Mesendoderm (in vitro differentiated cells): ENCODE measurements at places on chromosomes 3 and 15.

GRCh38 chr15:80923668-80924067 lies 66.0 kb downstream of the MESD start:
- DNase-seq = no peak

GRCh38 chr3:34995796-34996430 lies 643.4 kb upstream of the ARPP21 start:
- DNase-seq = no peak

GRCh38 chr3:64268926-64269325 lies 43.7 kb upstream of the PRICKLE2 start:
- DNase-seq = no peak

DNA sequence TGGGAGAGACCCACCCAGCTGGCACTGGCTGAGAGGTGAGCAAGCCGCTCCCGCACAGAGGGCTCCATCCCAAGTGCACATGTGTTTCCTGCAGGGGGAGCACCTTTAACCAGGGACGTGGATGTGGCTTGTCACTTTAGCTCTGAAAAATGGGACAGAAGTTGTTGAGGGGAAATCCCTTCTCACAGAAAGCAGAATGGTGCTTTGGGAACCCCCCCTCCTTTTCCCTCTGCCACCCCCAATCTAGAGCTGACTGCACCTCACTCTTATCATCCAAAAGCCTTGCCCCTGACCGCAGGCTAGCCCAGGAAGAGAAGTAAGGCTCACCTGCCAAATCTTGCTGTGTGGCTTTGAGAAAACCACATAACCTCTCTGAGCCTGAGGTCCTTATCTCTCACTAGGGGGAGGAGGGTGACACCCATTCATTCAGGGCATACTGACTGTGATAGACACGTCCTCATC lies 77.9 kb downstream of the RPN1 start:
- DNase-seq = peak; percentile 70

DNA sequence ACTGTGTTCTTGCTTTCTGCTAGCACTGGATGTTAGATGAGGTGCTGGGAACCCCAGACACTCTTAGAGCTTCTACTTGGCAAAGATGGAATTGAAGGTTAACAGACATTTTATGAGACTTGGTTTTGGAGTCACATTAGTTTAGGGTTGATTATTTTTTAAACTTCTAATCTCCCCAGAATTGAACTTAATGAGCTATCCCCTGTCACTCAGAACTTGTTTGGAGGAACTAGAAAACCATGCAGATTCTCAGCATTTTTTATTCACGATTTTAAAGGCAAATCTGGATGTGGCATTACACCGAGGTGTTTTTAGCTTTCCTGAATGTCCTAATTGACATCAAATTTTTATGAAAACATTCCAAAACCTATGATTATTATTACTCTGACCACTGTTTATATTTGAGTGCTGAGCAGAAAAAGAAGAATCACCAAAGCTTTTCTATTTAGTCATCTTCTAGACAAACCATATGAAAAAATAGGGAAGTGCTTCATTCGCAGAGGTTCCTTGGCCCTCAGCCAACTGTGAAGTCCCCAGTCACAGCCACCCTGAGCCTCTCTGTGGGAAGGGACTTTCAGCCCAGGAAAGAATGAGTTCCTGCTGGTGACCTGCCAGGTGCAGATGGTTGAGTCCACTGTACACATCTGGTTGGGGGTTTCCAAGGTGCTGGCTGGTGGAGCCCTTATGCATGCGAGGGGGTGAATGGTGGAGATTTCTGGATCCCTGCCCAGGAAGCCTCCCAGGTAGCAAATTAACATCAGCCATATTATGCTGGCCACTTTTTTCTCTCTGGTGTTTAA lies 196.0 kb upstream of the TOPAZ1 start:
- no peak for DNase-seq

- no peak for DNase-seq
Observed at GRCh38 chr3:100455841-100456550, 36.4 kb upstream of the TMEM45A start.

- no peak for DNase-seq
Observed at GRCh38 chr3:100144255-100144866, 30.1 kb upstream of the FILIP1L start.

GRCh38 chr15:92989470-92989869 lies 89.3 kb downstream of the CHD2 start:
- no peak for DNase-seq

- no peak for DNase-seq
Observed at GRCh38 chr3:75180235-75180944, 483.7 kb upstream of the FRG2C start.

DNA sequence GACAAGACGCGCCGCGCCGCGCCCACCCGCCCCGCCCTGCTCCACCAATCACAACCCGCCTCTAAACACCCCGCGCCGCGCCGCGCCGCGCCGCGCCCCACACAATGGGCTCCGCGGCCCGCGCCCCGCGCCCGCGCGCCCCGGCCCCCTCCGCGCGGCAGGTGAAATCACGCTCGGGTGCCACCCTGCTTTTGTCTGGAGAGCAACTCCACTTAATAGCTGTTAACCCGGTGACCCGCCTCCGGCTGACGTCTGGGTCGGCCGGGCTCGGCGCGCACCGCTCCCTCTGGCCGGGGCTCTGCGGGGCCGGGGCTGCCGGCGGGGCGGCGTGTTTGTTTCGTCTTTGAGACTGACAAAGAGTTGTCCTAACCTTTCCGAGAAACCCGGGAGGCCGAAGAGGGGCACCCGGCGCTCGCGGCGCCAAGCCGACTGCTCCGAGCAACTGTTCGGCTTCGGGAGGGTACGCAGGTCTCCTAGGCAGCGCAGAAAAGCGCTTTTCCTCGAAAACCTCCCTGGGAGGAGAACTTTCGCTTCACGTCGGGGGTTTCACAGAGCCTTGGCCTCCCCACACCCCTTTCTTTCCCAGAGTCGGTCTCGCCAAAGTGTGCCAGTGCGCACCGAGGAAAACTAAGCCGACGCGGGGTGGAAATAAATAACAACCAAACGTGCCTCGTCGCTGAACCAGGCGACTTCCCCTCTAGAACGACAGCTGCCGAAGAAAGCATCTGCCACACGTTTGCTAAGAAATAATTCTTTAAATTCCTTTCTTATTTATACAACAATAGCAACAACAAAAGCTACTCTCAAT lies 518.4 kb downstream of the FOXP1 start:
- peak; percentile 76 for DNase-seq

- DNase-seq = no peak
Observed at GRCh38 chr3:141346839-141347238, 21.5 kb upstream of the ZBTB38 start.

- no peak for DNase-seq
Observed at GRCh38 chr3:39140341-39140971, 12.9 kb downstream of the CSRNP1 start.

DNA sequence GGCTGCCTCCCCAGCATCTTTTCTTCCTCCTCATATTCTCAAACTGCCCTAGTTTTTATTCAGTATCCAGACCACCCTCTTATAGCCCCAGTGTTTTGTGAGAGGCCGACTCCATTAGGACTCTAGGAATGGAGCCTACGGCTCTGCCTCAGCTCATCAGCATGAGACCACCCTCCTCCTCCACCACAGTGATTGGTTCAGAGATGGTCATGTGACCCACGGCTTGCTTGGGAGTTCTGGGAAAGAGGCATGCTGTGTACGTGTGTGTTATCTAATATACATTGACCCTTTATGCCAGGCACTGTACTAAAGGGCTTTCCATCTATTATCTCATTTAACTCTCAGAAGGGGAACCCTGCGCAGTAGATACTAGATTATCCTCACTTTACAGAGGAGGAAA lies 17.8 kb upstream of the CMTM7 start:
- DNase-seq = no peak

GRCh38 chr3:57555306-57555705 lies 768 bp upstream of the PDE12 start:
- DNase-seq = no peak

GRCh38 chr3:124512881-124513609 lies 217.2 kb upstream of the UMPS start:
- DNase-seq = peak; percentile 63

- DNase-seq = peak; percentile 83
Observed at GRCh38 chr15:92711457-92711831, 55.9 kb upstream of the FAM174B start.

DNA sequence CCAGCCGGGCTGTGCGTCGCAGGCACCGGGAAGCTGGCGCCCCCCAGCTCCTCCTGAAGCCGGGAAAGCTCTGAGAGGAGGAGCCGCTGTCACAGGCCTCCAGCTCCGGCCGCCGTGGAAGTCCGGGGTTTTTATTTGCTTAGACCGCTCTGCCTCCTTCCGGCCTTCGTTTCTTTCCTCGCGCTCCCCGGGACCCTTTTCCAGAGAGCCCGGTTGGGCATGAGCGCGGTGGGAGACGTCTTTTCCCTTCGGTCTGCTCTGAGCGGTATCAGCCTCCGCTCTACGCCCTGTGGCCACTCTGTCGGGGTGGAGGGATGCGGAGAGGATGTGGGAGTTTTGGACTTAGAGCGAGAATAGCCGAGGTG lies 559 bp downstream of the SENP5 start:
- peak; percentile 57 for DNase-seq

DNA sequence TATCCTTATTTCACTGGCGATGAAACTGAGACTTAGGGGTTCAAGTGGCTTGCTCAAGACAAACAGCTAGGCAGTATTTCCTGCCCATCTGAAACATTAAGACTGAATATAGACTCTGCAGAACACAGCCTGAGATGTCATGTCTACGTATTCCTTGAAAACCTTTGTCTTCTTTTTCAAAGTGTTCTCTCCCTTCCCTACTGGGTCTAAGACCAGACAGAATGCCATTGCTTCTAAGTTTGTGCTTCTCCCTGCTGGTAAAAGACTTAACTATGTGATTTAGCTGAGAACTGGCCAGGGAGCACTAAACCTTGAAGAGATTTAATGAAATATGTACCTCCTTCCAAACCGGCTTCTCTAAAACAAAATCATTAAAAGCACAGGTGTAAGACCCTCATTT lies 9.9 kb downstream of the BCL6 start:
- DNase-seq = no peak

DNA sequence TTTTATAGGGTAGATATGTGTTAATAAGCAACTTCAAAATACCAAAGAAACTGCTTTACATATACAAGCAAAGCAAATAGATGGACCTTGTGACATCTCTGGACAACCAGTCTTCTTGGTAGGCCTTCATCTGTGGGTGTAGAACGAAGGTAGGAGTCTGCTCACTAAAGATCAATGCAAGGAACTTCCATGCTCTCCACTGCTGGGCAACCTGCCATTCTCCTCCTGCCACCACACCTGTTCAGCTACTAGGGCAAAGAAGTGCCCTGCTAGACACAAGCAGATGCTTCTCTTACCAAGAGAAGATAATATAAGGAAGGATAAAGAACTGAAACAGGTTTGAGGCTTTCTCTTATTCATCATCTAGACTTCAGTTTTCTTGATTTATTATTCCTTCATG lies 12.6 kb downstream of the PPARG start:
- DNase-seq = no peak

DNA sequence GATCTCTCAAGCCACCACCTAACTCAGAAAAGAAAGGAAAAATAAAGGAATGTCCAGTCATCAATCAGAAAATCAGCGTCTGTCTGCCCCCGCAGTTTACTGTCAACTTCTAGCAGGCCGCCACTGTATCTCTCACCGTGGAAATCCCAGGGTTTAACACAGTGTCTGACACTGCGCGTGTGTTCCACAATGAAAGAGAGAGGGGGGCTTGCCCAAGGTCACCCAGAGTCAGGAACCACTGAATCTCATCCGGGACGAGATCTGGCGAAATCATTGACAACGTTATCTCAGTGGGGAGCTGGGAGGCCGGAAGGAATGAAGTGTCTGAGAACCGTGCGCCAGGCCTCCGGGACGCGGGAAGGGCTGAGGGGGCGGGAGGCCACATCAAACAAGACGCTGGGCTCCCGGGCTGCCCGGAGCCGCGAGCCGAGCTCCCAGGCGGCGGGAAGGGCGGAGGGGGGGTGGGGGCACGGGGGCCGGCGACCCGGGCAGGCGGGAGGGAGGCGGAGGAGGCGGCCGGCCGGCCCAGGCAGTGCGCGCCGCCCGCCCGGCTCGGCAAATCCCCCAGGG lies 2.2 kb upstream of the HES1 start:
- DNase-seq = peak; percentile 91

DNA sequence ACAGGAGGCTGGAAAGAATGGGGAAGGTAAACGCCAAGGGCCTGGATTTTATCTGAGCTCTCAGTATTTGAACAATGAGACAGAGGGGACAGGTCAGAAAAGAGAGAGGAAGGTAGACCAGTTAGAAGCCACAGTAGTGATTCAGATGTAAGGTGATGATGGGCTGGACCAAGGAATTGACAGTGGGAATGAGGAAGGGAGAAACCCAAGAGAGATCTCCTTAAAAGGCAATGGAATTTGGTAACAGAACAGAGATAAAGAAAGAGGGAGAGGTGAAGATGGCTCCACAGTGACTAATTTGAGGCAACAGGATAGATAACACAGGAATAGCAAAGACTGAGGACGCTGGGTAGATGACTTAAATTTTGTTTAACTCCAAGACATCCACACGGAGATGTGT lies 11.4 kb upstream of the HEG1 start:
- DNase-seq = peak; percentile 94

- no peak for DNase-seq
Observed at GRCh38 chr15:36965570-36966342, 134.6 kb downstream of the MEIS2 start.

GRCh38 chr3:151877269-151877668 lies 3.8 kb downstream of the SUCNR1 start:
- no peak for DNase-seq

GRCh38 chr3:76827701-76828226 lies 212.1 kb upstream of the ROBO2 start:
- no peak for DNase-seq

GRCh38 chr3:124552224-124552623 lies 178.0 kb upstream of the UMPS start:
- no peak for DNase-seq

- no peak for DNase-seq
Observed at GRCh38 chr3:157363393-157363792, 73.3 kb upstream of the PTX3 start.
